Activated naive CD4-positive, alpha-beta T cell treated with anti-CD3 and anti-CD28 coated beads, Interleukin-2, amount 50 U/mL, for 72 hours (primary cell): ENCODE measurements at places on chromosomes 1 and 21. TPM values are rescaled to one million over a fixed set of nuclear protein-coding genes. Genes with fewer than 3 reads are reported as not detected.

The LCE6A gene
- total RNA-seq: not detected

The TGFB2 gene
- total RNA-seq: not detected

The CSF3R gene
- 1.5 TPM for total RNA-seq

The ATP1A2 gene
- total RNA-seq: not detected

The ITLN2 gene
- not detected for total RNA-seq

GRCh38 chr1:9400425-9401079, 107.9 kb downstream of the SPSB1 start:
- no peak for DNase-seq

- DNase-seq: no peak
These were observed 144.2 kb upstream of the BEND5 start for GRCh38 chr1:48920851-48921250.

- DNase-seq: no peak
These were observed 56.7 kb downstream of the AKT3 start for GRCh38 chr1:243793298-243793697.

DNA sequence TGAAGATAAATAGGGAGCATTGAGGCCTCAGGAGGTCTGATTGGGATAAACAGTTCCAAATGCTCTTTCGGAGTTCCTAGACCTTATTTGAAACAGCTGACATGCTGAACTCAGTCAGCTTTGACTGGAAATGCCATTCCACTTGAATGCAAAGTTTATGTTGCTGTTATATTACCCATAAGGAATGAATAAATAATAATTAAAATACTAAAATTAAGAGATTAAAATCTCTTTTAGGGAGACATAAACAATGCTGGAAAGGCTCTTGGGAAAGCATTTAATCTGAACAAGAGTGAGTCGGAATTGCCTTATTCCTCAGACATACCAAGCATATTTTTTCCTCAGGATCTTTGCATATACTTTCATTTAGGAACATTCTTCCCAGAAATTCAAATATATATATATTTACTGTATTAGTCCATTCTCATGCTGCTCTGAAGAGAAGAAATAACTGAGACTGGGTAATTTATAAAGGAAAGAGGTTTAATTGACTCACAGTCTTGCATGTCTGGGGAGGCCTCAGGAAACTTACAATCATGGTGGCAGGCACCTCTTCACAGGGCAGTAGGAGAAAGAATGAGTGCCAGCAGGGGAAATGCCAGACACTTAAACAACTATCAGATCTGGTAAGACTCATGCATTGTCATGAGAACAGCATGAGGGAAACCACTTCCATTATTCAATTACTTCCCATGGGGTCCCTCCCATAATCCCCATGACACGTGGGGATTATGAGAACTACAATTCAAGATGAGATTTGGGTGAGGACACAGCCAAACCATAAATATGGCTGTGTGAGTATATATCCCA, 318.2 kb upstream of the PLXNA2 start:
- no peak for DNase-seq

DNA sequence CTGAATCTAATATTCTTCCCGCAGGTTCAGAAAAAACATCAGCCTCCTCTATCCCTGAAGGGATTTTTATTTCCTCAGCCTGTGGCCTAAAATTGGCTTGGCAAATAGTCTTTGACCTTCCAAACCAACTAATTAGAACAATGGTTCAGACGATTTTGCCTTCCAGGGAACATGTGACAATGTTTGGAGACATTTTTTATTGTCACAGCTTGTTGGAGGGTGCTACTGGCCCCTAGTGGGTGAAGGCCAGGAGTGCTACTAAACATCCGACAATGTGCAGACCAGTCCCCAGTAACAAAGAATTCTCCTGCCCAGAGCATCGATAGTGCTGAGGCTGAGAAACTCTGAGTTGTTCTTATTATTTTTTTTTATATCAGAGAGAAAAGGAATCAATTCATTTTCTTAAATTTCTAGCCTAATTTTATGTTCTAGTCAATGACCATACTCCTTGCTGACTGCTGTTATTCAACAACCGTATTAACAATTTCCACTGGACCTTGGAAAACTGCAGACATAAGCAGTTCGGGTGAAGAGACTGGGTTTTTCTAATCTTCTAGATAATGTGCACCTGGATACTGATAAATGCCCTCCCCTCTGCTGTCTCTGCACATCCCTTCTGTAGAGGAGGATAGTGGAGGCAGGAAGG, 280.7 kb downstream of the LMX1A start:
- DNase-seq: no peak

DNA sequence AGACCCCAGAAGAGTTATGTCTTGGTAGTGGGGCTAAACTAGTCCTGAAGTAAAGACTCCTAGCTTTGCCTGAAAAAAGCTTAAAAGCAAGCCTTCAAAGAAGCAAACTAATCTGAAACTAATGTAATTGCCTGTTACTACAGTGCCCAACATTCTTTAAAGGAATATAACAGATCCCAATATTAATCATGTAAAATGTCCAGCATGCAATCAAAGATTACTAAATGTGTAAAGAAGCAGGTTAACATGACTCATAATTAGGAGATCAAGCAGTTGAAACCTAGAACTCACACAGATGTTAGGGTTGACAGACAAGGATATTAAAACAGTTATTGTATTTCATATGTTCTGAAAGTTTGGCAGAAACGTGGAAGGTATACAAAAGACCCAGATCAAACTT, 17.8 kb downstream of the DYRK1A start:
- no peak for DNase-seq

DNA sequence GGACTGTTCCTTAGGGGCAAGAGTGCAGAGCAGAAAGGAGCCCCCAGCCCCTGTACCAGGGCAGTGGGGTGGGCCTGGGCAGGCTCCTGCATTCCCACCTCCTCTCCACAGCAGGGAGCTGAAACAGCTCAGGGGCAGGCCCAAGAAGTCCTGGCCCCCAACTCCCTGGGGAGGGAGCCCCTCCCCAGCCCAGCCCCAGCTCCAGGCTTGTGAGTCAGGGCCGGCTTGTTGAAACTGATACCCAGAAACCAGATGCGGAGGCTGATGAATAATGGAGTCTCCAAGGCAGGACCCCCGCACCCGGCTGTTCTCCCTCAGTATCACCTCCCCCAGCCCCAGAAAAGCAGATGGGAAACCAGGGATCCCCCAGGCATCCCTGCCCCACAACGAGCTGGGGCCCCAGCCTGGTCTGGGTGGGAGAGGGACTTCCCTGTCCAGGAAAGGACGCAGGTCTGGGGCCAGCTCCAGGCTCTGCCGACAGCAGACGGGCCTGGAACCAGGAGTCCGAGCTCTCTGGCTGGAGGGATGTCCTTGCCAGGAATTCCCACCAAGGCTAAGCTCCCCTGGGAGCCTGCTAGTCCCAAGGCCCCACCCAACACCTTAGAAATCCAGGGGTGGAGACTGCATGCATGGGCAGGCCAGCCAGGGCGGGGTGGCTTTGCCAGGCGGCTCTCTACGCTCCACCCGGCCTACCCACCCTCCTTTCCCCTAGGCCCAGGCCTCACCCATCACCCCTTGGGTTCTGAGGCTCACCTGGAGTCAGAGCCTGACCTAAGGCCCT, 2.7 kb downstream of the PLEKHG5 start:
- DNase-seq: no peak

- DNase-seq: no peak
These were observed 254.8 kb downstream of the OLFM3 start for GRCh38 chr1:101741910-101742309.

- no peak for DNase-seq
These were observed 7.1 kb upstream of the IER5 start for GRCh38 chr1:181081395-181081794.

- DNase-seq: no peak
These were observed 258.3 kb upstream of the KAZN start for GRCh38 chr1:14340002-14340785.

GRCh38 chr1:229106526-229107125, 164.3 kb upstream of the RAB4A start:
- no peak for DNase-seq

DNA sequence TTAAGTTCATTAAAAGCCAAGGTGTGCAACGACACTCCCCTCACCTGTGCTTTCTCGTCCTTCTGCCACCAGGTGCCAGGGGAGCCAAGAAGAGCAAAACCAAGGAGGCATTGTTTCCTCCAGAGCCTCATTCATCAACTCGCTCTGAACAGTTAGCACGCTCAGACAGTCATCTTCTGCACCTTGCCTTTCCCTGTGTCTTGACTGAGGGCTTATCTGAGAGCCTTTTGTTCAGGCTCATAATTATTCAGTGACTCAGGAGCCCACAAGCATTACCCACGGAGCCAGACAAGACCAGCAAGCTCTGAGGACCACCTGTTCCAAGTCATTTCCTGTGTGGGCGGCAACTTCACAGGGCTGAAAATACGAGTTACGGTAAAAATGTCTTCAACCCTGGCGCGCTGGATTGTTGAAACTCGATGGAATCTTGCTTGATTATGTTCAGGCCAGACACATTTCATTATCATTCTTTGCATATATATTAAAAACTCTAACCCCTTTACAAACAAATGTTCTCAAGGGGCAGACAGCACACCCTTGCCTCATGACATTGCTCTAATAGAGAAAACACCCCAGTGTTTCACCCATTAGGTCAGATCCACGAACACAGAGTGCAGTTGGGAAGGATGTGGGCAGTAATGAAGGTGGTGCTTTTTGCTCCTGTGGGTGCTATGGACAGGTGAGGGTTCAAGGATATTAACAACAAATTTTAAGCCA, 89.7 kb upstream of the RUNX1 start:
- DNase-seq: peak; percentile 58

GRCh38 chr1:221779771-221780170, 37.9 kb upstream of the DUSP10 start:
- DNase-seq: no peak

GRCh38 chr1:114104949-114105348, 48.7 kb downstream of the SYT6 start:
- DNase-seq: no peak
